Neural cell (in vitro differentiated cells): ENCODE measurements at places on chromosomes 7 and 10. TPM values are rescaled to one million over a fixed set of nuclear protein-coding genes. Genes with fewer than 3 reads are reported as not detected.

AMZ1 gene
- polyA plus RNA-seq: not detected in 2 replicates

FOXI2 gene
- polyA plus RNA-seq: not detected in 2 replicates

SPDYE16 gene
- polyA plus RNA-seq: 0.81 and 1.2 TPM in 2 replicates

GDF2 gene
- polyA plus RNA-seq: not detected in 2 replicates

FAS gene
- polyA plus RNA-seq: 1.2 and 2.5 TPM in 2 replicates

TDRD1 gene
- not detected in 2 replicates for polyA plus RNA-seq

SHLD2 gene
- polyA plus RNA-seq: 12.0 and 15.8 TPM in 2 replicates

WDR86 gene
- polyA plus RNA-seq: 45.6 and 46.2 TPM in 2 replicates

NANOS1 gene
- polyA plus RNA-seq: 26.0 and 29.1 TPM in 2 replicates

TBATA gene
- polyA plus RNA-seq: not detected in 2 replicates

ITIH5 gene
- 0.28 TPM in 1 of 2 replicates, not detected in the other for polyA plus RNA-seq

TUBB8 gene
- polyA plus RNA-seq: 0.46 and 0.69 TPM in 2 replicates

CCL24 gene
- polyA plus RNA-seq: not detected in 2 replicates

NRAP gene
- 0.08 TPM in 1 of 2 replicates, not detected in the other for polyA plus RNA-seq

HEPACAM2 gene
- polyA plus RNA-seq: 0.24 and 0.35 TPM in 2 replicates

CYP26A1 gene
- polyA plus RNA-seq: 0.64 and 0.77 TPM in 2 replicates

ITPRID1 gene
- polyA plus RNA-seq: not detected in 2 replicates

ATP5F1C gene
- 461 and 497 TPM in 2 replicates for polyA plus RNA-seq

DNAJC2 gene
- polyA plus RNA-seq: 26.2 and 29.7 TPM in 2 replicates

LDB3 gene
- polyA plus RNA-seq: 0.12 TPM in 1 of 2 replicates, not detected in the other

AS3MT gene
- 16.9 and 17.6 TPM in 2 replicates for polyA plus RNA-seq

PLEKHS1 gene
- polyA plus RNA-seq: not detected in 2 replicates

PILRA gene
- 23.7 and 29.2 TPM in 2 replicates for polyA plus RNA-seq

PON1 gene
- polyA plus RNA-seq: 0.25 TPM in 1 of 2 replicates, not detected in the other

RBP3 gene
- polyA plus RNA-seq: not detected in 2 replicates

CCDC172 gene
- polyA plus RNA-seq: not detected in 2 replicates

PAPOLB gene
- polyA plus RNA-seq: 0.05 and 0.10 TPM in 2 replicates

ZNF727 gene
- polyA plus RNA-seq: not detected in 2 replicates

UTF1 gene
- not detected in 2 replicates for polyA plus RNA-seq
